B cell (primary cell): ENCODE measurements at places on chromosomes 1 and 21. TPM values are rescaled to one million over a fixed set of nuclear protein-coding genes. Genes with fewer than 3 reads are reported as not detected.

DNA sequence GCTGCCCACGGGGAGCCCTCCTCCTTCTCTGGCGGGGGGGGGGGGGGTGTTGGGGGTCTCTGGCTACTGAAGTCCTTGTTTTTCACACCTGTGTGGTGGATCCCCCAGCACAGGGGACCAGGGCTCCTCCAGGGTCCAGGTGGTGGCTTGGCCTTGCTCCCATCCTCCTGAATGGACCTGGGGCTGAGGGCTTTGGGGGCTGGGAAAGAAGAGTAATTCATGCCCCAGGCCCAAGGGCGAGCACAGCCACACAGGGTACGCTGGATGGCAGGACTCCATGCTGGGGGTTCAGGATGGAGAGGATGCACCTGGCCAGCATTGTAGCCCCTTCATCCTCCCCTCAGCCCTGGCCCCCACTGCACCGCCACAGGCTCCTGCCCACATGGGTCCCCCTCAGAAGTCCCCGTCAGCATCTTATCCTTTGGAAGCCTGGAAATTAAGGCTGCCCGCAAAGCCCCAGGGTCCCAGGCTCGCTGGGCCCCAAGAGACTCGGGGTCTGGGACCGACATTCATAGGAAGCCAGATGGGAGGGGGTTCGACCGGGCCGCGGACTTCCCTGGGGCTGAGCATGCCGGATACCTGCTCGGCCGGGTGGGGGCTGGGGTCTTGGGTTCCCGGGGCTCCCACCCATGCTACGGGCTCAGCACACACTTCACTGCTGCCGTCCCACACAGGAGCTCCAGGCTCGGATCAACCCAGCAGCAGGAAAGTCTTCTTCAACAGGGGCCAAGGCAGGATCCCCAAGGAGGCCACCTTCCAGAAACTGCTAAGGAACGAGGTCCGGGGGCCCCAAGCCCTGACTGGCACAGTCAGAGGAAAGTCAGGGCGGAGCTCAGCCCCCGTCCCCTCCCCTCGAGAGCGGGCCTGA is 49.0 kb upstream of the ACTRT2 start:
- no peaks in the 10 kb centered on the region for H3K4me1 ChIP-seq
- H3K27ac ChIP-seq, result no peak overlapping the region
- H3K27me3 ChIP-seq, result no peaks in the 10 kb centered on the region
- no peak overlapping the region for H3K4me3 ChIP-seq

GRCh38 chr21:38479641-38480525 is 18.4 kb downstream of the ERG start:
- no peaks in the 10 kb centered on the region for H3K36me3 ChIP-seq
- DNase-seq, result no peak
- H3K27me3 ChIP-seq, result peaks cover 4% of the 10 kb centered on the region
- no peak overlapping the region for H3K4me3 ChIP-seq

DNA sequence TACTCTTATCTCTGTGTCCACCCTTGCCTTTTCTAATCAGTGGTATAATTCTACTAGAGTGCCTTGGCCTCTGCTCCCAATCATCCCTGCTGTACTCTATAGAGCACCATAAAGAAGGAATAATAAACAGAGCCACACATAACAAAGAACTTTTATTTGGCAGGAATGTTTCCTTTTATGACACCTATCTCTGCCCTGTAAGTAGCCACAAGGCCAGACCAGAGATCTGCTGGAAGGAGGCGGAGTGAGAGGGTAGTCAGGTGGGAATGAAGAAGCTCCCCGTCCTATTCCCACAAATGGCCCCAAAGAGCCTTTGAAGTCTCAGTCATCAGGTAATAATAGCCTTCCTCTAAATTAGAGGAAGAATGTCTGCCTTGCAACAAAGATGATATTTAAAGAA is 32.7 kb downstream of the WLS start:
- H3K36me3 ChIP-seq, result no peaks in the 10 kb centered on the region
- no peak for DNase-seq
- H3K27me3 ChIP-seq, result no peaks in the 10 kb centered on the region
- H3K4me3 ChIP-seq, result no peak overlapping the region

DNA sequence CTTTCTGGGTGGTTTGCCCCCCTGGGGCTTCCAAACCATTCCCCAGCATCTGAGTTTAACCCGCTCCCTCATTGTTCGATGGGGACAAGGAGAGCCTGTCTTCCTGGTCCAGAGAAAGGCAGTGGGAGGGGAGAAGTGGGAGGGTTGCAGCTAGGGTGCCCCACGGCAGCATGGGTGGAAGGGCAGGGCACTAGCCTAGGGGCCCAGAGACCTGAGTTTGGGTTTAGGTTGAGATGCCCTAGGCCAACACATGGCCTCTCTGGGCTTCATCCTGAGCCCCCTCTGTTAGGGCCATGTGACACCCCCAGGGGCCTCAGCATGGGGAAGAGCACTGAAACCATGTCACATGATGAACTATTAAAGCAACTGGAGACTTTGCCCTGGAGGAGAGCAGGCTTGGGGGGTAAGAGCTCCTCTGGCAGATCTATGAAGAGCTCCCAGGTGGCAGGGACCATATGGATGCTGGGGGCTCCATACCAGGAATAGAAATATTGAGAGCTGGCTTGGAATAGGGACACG is 9.7 kb upstream of the RUNX3 start:
- no peak overlapping the region for H3K4me3 ChIP-seq
- H3K36me3 ChIP-seq, result no peaks in the 10 kb centered on the region
- DNase-seq, result no peak
- no peaks in the 10 kb centered on the region for H3K27me3 ChIP-seq

DNA sequence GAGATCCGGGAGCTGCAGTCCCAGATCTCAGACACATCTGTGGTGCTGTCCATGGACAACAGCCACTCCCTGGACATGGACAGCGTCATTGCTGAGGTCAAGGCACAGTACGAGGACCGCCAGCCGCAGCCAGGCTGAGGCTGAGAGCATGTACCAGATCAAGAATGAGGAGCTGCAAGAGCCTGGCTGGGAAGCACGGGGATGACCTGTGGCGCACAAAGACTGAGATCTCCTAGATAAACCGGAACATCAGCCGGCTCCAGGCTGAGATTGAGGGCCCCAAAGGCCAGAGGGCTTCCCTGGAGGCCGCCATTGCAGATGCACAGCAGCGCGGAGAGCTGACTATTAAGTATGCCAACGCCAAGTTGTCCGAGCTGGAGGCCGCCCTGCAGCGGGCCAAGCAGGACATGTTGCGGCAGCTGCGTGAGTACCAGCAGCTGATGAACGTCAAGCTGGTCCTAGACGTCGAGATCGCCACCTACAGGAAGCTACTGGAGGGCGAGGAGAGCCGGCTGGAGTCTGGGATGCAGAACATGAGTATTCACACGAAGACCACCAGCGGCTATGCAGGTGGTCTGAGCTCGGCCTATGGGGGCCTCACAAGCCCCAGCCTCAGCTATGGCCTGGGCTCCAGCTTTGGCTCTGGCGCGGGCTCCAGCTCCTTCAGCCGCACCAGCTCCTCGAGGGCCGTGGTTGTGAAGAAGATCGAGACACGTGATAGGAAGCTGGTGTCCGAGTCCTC is 25.5 kb downstream of the ETV3L start:
- H3K27ac ChIP-seq, result no peak overlapping the region
- no peak overlapping the region for H3K4me3 ChIP-seq
- H3K36me3 ChIP-seq, result no peaks in the 10 kb centered on the region
- DNase-seq, result peak; percentile 36
- H3K27me3 ChIP-seq, result no peaks in the 10 kb centered on the region
- no peaks in the 10 kb centered on the region for H3K4me1 ChIP-seq

DNA sequence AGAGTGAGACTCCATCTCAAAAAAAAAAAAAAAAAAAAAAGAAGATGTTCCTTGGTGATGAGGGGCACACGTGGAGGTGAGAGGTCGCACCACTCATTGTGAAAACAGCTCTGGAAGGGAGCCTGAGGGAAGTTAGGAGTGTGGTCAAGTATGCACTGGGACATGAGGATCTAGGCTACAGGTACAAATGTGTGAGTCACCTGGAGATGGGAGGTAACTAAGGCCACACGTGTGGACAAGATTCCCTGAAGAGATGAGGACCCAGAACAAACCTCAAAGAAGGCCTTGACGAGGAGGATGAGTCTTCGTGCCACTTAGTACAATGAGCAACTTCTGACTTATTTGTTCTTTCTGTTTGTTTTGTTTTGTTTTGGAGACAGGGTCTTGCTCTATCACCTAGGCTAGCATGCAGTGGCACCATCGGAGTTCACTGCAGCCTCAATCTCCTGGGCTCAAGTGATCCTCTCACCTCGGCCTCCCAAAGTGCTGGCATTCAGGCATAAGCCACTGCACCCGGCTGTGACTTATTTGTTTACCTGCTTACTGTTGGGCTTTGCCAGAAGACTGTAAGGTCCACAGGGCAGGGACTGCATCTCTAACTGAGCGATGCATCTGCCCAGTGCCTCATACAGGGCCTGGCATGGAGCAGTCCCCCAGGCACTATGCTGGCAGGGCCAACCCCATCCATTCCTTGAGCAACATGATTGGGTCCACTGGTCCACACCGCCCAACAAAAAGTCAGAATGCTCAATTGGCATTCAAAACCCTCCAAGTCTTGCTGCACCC is 6.4 kb downstream of the ASAP3 start:
- H3K27me3 ChIP-seq, result peaks cover 16% of the 10 kb centered on the region
- no peak overlapping the region for H3K4me3 ChIP-seq
- no peak overlapping the region for H3K27ac ChIP-seq

DNA sequence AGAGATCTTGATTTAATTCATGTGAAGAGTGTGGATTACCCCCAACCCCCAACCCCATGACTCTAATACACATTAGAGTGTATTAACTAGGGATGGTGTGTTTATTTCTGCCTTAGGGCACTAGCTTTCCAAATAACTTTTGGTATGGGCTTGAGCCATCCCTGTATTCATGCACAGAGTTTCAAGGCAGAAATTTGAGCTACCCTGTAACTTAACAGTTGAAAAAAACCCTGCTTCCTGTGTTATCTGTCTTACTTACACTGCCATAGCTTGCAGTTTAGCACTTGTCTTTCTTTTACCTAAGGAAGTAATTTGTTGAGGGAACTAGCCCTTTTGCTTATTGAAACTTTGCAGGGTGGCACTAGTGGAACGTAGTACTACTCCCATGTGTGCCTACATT is 6.3 kb downstream of the SRSF11 start:
- H3K27ac ChIP-seq, result peak overlapping the region; percentile 11
- no peak for DNase-seq
- H3K4me3 ChIP-seq, result no peak overlapping the region
- H3K36me3 ChIP-seq, result peaks cover 66% of the 10 kb centered on the region
- H3K4me1 ChIP-seq, result no peaks in the 10 kb centered on the region
- no peaks in the 10 kb centered on the region for H3K27me3 ChIP-seq

- no peaks in the 10 kb centered on the region for H3K36me3 ChIP-seq
- H3K27me3 ChIP-seq, result no peaks in the 10 kb centered on the region
These were observed 33.4 kb upstream of the WNT4 start for GRCh38 chr1:22176258-22176657.

- H3K4me3 ChIP-seq, result no peak overlapping the region
- H3K36me3 ChIP-seq, result no peaks in the 10 kb centered on the region
- H3K27me3 ChIP-seq, result no peaks in the 10 kb centered on the region
- H3K4me1 ChIP-seq, result no peaks in the 10 kb centered on the region
These were observed 190.6 kb upstream of the ZNHIT6 start for GRCh38 chr1:85898861-85899260.

- DNase-seq, result no peak
- H3K36me3 ChIP-seq, result no peaks in the 10 kb centered on the region
- peaks cover 78% of the 10 kb centered on the region for H3K4me1 ChIP-seq
- H3K27ac ChIP-seq, result no peak overlapping the region
These were observed 112.8 kb downstream of the HIVEP3 start for GRCh38 chr1:41805771-41806471.

DNA sequence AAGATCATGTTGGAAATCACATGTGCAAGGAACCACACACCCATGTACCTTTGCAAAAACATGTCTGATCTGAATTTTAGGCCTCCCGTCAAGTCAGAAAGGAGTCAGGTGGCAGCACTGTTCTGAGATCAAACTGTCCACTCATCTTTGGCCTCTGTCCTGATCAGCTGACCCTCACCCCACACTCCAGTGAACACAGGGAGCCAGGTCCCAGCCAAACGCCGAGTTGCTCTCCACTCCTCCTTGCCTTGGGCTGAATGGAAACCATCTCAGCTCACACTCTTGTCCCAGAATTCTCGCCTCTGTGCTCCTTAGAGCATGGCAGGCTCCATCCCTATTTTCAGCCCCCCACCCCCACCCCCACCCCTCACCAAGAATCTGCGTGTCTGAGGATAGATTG is 4.6 kb upstream of the RNF186 start:
- no peak overlapping the region for H3K4me3 ChIP-seq
- H3K27me3 ChIP-seq, result no peaks in the 10 kb centered on the region
- no peak overlapping the region for H3K27ac ChIP-seq
- DNase-seq, result no peak

GRCh38 chr1:33501309-33501708 is 28.9 kb downstream of the ZSCAN20 start:
- no peak overlapping the region for H3K27ac ChIP-seq
- H3K4me3 ChIP-seq, result no peak overlapping the region
- H3K27me3 ChIP-seq, result no peaks in the 10 kb centered on the region
- no peaks in the 10 kb centered on the region for H3K36me3 ChIP-seq

DNA sequence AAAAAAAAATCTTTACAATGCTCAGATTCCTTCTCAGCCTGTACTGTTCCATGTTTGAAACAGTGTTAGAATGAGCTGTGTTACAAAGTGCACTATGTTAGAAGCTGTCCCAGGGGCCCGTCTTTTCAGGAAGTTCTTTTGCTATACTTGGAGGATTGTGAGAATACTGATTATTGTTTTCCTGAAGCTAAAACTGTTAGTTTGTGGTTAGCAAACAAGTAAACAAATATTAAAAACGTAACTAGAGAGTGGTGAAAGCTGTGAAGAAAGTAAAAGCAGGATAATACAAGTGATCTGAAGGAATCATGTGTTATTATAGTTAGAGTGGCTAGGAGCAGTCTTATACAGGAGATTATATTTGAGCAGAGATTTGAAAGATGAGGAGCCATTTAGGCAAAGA is 35.6 kb downstream of the CAMSAP2 start:
- DNase-seq, result no peak
- no peaks in the 10 kb centered on the region for H3K36me3 ChIP-seq
- no peak overlapping the region for H3K27ac ChIP-seq
- H3K4me1 ChIP-seq, result no peaks in the 10 kb centered on the region
- no peaks in the 10 kb centered on the region for H3K27me3 ChIP-seq
- no peak overlapping the region for H3K4me3 ChIP-seq

Gene SLC27A3
- total RNA-seq, result 15.6 and 16.2 TPM in 2 replicates

Gene KCNQ4
- 0.20 and 0.34 TPM in 2 replicates for total RNA-seq

Gene OR6K3
- not detected in 2 replicates for total RNA-seq

Gene ZNF672
- 56.3 and 62.2 TPM in 2 replicates for total RNA-seq

Gene RNASEL
- total RNA-seq, result 18.1 and 21.0 TPM in 2 replicates

Gene ANGEL2
- 86.0 and 94.2 TPM in 2 replicates for total RNA-seq

Gene PDZK1IP1
- not detected in 2 replicates for total RNA-seq
